Activated T-cell treated with anti-CD3 and anti-CD28 coated beads, Interleukin-2, amount 50 U/mL, for 72 hours (primary cell): ENCODE measurements at places on chromosomes 16 and 17. TPM values are rescaled to one million over a fixed set of nuclear protein-coding genes. Genes with fewer than 3 reads are reported as not detected.

DNA sequence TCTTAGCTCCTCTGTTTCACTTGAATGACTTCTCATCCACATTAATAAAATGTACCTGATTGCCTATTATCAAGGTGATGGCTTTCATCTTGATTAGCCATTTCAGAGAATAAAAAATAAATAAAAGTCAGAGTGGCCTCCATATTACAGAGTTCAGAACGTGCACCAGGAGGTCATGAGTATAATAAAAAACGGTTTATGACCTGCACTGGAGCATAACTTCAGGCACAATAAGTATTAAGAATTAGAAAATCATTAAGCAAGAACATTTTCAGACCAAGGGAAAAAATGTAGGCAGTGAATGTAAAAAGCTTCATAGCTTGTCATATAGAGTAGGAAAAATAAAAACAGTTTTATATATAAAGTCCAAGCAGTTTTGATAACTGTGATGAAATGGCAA lies 11.4 kb downstream of the METTL9 start:
- DNase-seq, result no peak
- H3K27ac ChIP-seq, result no peak overlapping the region
- H3K4me3 ChIP-seq, result no peak overlapping the region
- H3K4me1 ChIP-seq, result peaks cover 70% of the 10 kb centered on the region
- H3K27me3 ChIP-seq, result no peaks in the 10 kb centered on the region

DNA sequence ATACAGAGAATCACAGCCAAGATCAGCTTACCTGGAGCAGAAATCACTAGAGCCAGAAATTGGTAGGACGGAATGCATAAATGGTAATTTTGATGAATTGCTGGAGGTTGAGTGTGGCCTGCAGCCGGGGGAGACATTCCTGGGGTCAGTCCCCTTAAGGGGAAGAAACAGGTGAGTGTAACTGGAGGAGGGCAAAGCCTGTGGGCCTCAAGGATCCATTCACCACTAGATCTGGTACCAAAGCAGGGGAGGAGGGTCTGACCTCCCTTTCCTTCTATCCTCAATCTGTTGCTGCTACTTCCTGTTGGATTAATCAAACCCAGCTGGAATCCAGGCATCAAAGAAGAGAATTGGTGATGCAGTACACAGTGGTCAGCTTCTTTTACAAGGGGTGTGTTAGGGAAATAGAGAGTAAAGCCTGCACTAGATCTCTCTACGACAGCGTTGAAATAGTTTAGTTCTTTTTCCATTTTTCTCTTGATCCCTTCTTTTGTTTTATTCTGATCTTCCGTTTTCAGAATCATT lies 8.6 kb upstream of the ABCA9 start:
- DNase-seq, result no peak
- H3K36me3 ChIP-seq, result no peaks in the 10 kb centered on the region
- H3K4me1 ChIP-seq, result peaks cover 20% of the 10 kb centered on the region
- no peak overlapping the region for H3K4me3 ChIP-seq

The CES5A gene
- not detected for total RNA-seq

DNA sequence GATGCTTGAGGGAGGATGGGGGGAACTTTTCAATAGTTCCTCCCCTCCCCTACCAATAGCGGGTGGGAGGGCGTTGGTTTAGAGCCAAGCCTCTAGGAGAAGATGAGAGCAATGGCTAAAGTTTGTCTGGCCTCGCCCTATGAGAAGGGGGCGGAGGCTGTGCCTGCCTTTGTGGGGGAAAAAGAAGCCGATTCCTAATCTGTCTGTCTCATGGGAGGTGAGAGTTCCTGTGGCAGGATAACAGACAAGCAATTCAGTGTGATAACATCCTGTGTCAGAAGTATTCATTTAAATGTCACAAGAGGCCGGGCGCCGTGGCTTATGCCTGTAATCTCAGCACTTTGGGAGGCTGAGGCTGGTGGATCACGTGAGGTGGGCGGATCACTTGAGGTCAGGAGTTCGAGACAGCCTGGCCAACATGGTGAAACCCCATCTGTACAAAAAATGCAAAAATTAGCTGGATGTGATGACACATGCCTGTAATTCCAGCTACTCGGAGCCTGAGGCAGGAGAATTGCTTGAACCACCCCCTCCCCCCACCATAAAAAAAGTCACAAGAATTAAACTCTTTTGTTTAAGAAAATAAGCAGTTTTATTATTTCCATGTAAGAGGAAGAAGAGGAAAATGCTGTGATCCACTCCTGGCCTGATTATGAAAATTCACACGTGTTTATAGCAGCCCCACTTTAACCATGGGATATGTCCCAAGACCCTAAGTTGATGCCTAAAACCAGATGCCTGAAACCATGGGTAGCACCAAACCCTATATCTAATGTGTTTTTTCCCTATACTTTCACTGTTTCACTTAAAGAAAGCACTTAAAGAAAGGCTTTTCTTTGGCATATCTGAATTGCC lies 1.7 kb downstream of the SLFN5 start:
- H3K36me3 ChIP-seq, result peaks cover 10% of the 10 kb centered on the region
- H3K27ac ChIP-seq, result peak overlapping the region; percentile 96
- H3K27me3 ChIP-seq, result no peaks in the 10 kb centered on the region

The NPW gene
- 1.5 TPM for total RNA-seq

GRCh38 chr17:27825459-27825858 lies 25.1 kb upstream of the NOS2 start:
- H3K27me3 ChIP-seq, result peaks cover 7% of the 10 kb centered on the region
- no peak for DNase-seq
- no peak overlapping the region for H3K27ac ChIP-seq
- H3K4me3 ChIP-seq, result no peak overlapping the region
- H3K4me1 ChIP-seq, result no peaks in the 10 kb centered on the region
- H3K36me3 ChIP-seq, result peaks cover 6% of the 10 kb centered on the region

The TEX14 gene
- 0.84 TPM for total RNA-seq

The KRT39 gene
- total RNA-seq, result not detected

- no peaks in the 10 kb centered on the region for H3K27me3 ChIP-seq
- H3K4me1 ChIP-seq, result no peaks in the 10 kb centered on the region
- H3K4me3 ChIP-seq, result no peak overlapping the region
- no peak for DNase-seq
These were observed 73.7 kb upstream of the CHMP6 start for GRCh38 chr17:80917716-80918560.

GRCh38 chr16:87457061-87457611 lies 35.7 kb downstream of the ZCCHC14 start:
- peak overlapping the region; percentile 92 for H3K27ac ChIP-seq
- H3K4me1 ChIP-seq, result peaks cover 42% of the 10 kb centered on the region
- DNase-seq, result no peak
- H3K36me3 ChIP-seq, result peaks cover 14% of the 10 kb centered on the region

The DBNDD1 gene
- 0.70 TPM for total RNA-seq

The SP6 gene
- 0.12 TPM for total RNA-seq

DNA sequence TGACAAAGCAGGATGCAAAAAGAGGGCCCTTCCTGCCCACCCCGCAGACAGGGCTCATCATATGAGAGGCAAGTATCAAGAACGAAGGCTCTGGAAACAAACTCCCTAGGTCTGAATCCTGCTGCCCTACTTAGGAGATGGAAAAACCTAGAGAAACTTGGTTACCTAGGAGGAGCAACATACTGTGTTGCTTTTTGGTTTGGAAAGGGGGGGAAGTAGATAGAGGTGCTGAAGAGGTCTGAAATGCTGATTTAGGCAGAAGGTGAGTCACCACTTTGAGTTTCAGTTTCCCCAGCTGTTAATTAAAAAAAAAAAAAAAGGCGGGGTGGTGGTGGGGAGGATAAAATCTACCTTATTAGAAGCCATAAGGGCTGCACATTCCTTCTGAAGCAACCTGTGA lies 1.5 kb downstream of the N4BP1 start:
- H3K4me1 ChIP-seq, result peaks cover 45% of the 10 kb centered on the region
- H3K27ac ChIP-seq, result peak overlapping the region; percentile 88
- no peak overlapping the region for H3K4me3 ChIP-seq

The RNF40 gene
- total RNA-seq, result 63.5 TPM

DNA sequence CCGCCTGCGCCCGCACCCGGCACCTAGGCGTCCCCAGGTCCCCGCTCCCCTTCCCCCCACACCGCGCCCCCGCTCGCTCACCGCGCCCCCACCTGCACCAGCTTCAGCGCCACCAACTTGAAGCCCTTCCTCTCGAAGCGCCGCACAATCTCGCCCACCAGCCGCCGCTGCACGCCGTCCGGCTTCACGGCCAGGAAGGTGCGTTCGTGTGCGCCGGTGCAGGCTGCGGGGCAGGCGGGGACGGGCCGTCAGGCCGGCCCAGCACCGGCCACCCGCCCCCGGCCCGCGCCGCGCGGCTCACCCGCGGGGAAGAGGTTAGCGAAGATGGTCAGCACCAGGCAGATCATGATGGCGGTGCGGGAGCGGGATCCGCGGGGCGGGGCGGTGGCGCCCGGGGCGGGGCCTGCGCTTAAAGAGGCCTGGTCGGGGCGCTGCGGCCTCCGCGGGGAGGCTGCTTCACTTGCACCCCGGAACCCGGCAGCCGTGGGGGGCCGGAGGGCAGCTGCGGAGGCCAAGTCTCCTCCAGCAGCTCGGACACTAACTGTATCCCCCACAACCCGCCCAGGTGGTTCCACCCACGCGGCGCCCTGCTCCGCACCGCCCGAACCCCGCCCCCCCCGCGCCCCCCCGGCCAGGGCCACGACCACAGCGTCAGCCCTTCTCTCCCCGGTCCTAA lies at the start of gene NME3:
NME3 (minus strand) TSS at position 356 of the 676 bp plus-strand sequence; CDS start at position 347, 9 bp downstream.
- H3K4me1 ChIP-seq, result peaks cover 14% of the 10 kb centered on the region
- peak within 1 kb of the TSS; percentile 100 for H3K4me3 ChIP-seq
- peak; percentile 87 for DNase-seq
- peaks cover 4% of the 10 kb centered on the region for H3K36me3 ChIP-seq
- no peaks in the 10 kb centered on the region for H3K27me3 ChIP-seq

GRCh38 chr16:62829607-62830006 lies 793.4 kb upstream of the CDH8 start:
- H3K27me3 ChIP-seq, result no peaks in the 10 kb centered on the region
- H3K4me3 ChIP-seq, result no peak overlapping the region
- no peak overlapping the region for H3K27ac ChIP-seq

DNA sequence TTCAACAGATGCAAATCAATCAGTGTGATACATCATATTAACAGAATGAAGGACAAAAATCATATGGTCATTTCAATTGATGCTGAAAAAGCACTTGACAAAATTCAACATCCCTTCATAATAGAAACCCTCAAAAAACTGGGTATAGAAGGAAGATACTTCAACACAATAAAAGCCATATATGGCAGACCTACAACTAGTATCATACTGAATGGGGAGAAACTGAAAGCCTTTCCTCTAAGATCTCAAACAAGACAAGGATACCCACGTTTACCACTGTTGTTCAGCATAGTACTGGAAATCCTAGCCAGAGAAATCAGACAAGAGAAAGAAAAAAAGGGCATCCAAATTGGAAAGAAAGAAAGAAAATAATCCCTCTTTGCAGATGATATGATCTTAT lies 47.1 kb upstream of the NACA2 start:
- peaks cover 52% of the 10 kb centered on the region for H3K27me3 ChIP-seq
- H3K4me3 ChIP-seq, result no peak overlapping the region
- H3K27ac ChIP-seq, result no peak overlapping the region
- H3K36me3 ChIP-seq, result peaks cover 5% of the 10 kb centered on the region
- H3K4me1 ChIP-seq, result no peaks in the 10 kb centered on the region

GRCh38 chr16:38941-39892 lies 14.2 kb downstream of the POLR3K start:
- peaks cover 3% of the 10 kb centered on the region for H3K36me3 ChIP-seq
- no peaks in the 10 kb centered on the region for H3K27me3 ChIP-seq
- H3K4me1 ChIP-seq, result peaks cover 28% of the 10 kb centered on the region
- H3K4me3 ChIP-seq, result no peak overlapping the region
- peak; percentile 43 for DNase-seq
- peak overlapping the region; percentile 24 for H3K27ac ChIP-seq

DNA sequence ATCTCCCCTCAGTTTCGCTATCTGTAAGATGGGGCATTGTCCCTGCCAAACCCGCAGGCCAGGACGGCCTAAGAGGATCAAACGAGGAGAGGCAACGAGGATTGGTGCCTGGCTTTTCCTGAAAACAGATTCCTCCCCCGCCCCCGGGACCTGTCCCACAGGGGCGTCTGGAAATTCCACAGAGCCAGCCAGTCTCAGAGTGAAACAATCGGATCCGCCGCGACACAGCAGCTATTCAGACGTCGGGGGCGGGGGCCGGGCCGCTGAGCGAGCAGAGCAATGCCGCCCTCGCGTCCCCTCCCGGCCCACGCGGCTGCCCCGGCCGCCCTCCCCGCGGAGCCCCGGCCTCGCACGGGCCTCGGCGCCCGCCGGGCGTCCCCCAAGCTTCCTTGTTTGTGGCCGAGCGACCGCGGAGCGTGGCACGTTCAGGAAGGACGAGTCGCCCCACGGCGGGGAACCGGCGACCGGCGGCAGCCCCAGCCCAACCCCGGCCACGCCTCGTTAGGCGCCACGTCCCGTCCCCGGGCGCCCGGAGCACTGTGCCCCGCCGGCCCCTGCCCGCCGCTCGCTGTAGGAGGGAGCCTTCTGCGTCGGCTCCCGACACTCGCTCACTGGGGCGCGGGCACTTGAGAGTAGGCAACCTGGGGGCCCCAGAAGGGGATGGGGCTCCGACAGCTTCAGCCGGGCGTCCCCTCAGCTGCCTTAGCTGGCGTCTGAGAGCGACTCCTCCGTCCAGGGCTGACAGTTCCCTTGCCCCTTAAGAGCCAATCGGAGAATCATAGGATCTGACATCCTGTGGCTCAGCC lies 29.6 kb upstream of the PHOSPHO1 start:
- peak overlapping the region; percentile 73 for H3K27ac ChIP-seq
- peaks cover 7% of the 10 kb centered on the region for H3K27me3 ChIP-seq
- no peaks in the 10 kb centered on the region for H3K36me3 ChIP-seq
- peaks cover 12% of the 10 kb centered on the region for H3K4me1 ChIP-seq
- DNase-seq, result peak; percentile 63

The FAM20A gene
- total RNA-seq, result not detected

GRCh38 chr17:50739098-50739497 lies 19.7 kb downstream of the LUC7L3 start:
- H3K4me3 ChIP-seq, result no peak overlapping the region
- no peak for DNase-seq

- peaks cover 13% of the 10 kb centered on the region for H3K4me1 ChIP-seq
- H3K27ac ChIP-seq, result no peak overlapping the region
- H3K27me3 ChIP-seq, result peaks cover 55% of the 10 kb centered on the region
- H3K36me3 ChIP-seq, result peaks cover 8% of the 10 kb centered on the region
These were observed 3.0 kb downstream of the SOX9 start for GRCh38 chr17:72123530-72124437.

The CIBAR2 gene
- total RNA-seq, result not detected

DNA sequence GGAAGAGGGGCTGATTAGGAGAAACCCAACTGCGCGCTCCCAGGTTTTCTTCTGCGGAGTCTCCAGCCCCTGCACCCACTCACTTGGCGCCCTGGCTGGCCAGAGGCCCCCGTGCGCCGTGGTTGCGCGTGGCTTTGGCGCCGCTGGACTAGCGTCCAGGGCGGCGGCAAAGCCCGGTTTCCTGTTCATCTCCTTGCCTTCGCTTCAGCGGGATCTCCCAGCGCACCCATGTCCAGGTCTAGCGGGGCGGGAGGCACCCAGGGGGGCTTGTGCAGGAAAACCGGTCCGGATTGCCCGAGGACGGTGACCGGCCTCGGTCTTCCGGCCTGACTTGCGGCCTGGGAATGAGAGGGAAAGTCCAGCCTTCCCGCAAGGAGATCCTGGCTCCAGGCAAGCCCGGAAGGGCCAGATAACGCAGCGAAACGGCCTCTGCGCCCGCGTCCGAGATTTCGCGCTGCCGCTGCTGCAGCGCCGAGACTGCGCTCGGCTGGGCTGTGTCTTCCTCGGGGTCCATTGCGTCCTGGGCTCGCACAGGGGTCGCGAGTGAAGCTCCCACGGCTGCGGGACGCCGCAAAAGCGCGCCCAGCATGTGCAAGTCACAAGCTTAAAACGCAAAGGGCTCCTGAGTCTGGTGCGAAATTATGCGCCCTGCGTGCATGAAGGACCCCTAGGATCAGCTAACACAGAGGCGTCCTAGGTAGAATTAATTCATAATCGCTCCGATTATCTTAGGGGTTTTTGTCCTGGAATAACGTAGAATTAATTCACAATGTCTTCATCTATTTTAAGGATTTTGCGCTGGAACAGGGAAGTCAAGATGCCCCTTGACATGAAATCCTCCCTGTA lies 5.7 kb downstream of the FOXF1 start:
- no peaks in the 10 kb centered on the region for H3K36me3 ChIP-seq
- peaks cover 13% of the 10 kb centered on the region for H3K4me1 ChIP-seq
- H3K27ac ChIP-seq, result peak overlapping the region; percentile 69
- no peak for DNase-seq

The KIAA0513 gene
- 10.6 TPM for total RNA-seq
